ENCODE measurements at places on chromosomes 6 and 20. TPM values are rescaled to one million over a fixed set of nuclear protein-coding genes. Genes with fewer than 3 reads are reported as not detected.

BPIFA1 gene
- total RNA-seq = not detected

DNA sequence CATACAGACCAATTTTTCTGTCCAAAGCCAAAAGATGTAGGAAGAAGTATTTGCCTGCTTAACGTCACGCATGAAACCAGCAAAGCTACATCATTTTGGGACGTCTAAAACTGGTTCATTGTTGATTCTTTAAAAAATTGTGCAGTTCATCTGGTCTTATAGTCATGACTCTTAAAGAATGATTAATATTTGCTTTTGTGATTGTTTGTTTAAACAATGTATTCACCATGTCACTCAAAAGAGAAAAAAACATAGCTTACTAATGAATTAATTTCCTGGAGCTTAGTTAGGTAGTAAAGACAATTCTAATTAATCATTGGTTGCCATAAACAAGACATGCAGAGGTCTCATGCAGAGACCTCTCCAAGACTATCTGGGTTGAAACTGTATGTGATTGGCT is 157.3 kb downstream of the RPS12 start:
- no peaks in the 10 kb centered on the region for H3K36me3 ChIP-seq
- DNase-seq = no peak
- H3K4me1 ChIP-seq = no peaks in the 10 kb centered on the region
- H3K4me3 ChIP-seq = no peak overlapping the region

BNIP5 gene
- not detected for total RNA-seq

DNA sequence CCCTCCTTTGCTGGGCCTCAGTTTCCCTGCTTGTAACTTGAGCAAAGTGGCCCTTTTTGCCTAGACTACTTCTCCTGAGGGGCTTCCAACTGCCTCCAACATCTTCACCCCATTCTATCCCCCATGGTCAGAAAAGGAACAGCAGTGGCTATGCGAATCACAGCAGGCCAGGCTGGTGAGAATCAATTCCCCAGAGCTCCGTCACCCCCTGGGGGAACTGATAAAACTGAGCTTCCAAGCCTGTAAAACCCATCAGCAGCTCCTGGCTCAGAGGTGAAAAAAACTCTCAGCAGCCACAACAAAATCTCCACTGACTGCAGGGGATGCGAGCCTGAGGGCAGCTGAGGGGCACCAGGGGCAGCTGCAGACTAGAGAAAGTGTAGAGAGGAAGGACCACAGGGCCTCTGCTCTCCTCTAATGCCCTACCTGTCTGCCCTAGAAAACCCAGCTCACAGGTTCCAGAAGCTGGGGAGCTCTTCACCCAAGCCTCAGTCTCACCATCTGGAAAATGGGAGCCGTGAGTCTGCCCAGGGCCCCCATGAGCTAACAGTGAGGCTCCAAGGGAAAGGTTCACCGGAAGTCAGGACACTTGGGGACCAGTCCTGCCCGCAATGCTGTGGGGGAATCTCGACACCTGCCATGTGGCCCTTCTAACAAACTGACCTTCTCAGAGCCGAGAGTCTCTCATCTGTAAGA is 120.6 kb downstream of the GRM4 start:
- no peak for DNase-seq
- no peaks in the 10 kb centered on the region for H3K36me3 ChIP-seq
- H3K4me3 ChIP-seq = no peak overlapping the region
- H3K27me3 ChIP-seq = peaks cover 50% of the 10 kb centered on the region
- no peaks in the 10 kb centered on the region for H3K4me1 ChIP-seq
- no peak overlapping the region for H3K27ac ChIP-seq

DNA sequence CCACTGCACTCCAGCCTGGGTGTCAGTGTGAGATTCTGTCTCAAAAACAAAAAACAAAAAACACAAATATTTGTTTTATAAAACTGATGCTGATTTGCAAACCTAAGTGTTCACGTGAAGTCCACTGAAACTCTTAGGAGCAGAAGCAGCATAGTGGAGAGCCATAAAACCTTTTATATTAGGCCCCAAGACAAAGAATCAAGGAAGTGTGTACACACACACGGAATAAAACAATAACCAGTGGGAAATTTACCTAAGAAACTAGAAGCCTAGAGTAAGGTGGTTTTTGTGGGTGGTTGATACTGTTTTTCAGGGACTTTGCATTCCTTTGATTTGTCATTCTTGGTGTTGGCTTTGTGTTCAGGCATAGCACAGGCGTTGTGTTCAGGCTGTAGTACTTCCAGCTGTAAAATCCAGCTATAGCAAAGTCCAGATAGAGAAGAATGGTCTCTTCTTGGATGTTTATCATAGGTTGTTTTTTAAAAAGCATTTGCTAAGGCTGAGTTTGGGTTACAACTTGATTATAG is 61.3 kb downstream of the ATRN start:
- H3K4me1 ChIP-seq = no peaks in the 10 kb centered on the region
- H3K27me3 ChIP-seq = no peaks in the 10 kb centered on the region
- no peak overlapping the region for H3K27ac ChIP-seq
- no peak for DNase-seq

- no peaks in the 10 kb centered on the region for H3K36me3 ChIP-seq
- DNase-seq = no peak
- no peak overlapping the region for H3K27ac ChIP-seq
Measured at GRCh38 chr20:6606651-6607050, 160.8 kb upstream of the BMP2 start.

OTOR gene
- total RNA-seq = not detected

- H3K36me3 ChIP-seq = no peaks in the 10 kb centered on the region
- H3K27me3 ChIP-seq = no peaks in the 10 kb centered on the region
- no peak overlapping the region for H3K4me3 ChIP-seq
- no peaks in the 10 kb centered on the region for H3K4me1 ChIP-seq
- DNase-seq = no peak
Measured at GRCh38 chr6:143328876-143329275, 121.6 kb downstream of the ADAT2 start.

TREML1 gene
- 4.1 TPM for total RNA-seq

SLC24A3 gene
- 1.5 TPM for total RNA-seq

LAMA2 gene
- 24.1 TPM for total RNA-seq

DNA sequence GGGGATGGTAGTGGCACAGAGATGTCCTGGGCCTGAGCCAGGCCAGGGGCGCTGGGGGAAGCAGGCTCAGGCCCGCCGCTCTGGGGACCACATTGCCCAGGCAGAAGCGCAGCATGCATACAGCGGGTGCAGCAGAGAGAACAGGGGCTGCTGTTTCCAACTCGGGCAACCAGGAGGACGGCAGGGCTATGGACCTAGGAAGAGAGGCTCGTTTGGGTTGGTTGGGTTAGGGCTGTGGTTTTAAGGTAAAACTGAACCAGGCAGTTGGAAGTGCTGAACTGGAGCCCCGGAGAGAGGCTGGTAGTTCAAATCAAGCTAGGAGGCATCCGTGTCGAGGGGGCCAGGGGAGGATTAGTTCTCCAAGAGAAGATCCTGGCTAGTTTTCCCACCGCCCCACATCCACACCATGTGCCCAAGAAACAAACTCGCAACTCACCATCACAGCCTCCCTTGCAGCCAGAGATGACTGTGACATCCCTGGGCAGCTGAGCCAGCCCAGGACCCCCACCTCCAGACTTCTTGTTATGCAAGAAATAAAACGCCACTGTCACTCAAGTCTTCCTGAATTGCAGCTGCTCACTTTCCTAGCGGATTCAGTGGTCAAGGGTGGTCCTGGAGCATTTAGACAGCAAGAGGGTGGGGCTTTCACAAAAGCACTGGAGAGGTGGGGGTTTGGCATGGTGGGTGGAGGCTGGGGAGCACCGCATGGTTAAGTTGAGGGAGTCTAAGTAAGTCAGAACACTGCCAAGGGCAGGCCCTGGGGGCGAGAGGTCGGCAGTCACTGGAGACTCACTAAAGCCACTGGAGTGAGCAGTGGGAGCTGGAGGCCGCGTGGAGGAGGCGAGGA is 161.2 kb downstream of the GRM4 start:
- no peaks in the 10 kb centered on the region for H3K36me3 ChIP-seq
- H3K4me1 ChIP-seq = peaks cover 6% of the 10 kb centered on the region
- H3K27ac ChIP-seq = no peak overlapping the region
- no peak overlapping the region for H3K4me3 ChIP-seq

- no peaks in the 10 kb centered on the region for H3K36me3 ChIP-seq
- H3K27ac ChIP-seq = no peak overlapping the region
- DNase-seq = no peak
- H3K4me3 ChIP-seq = no peak overlapping the region
- H3K4me1 ChIP-seq = no peaks in the 10 kb centered on the region
- H3K27me3 ChIP-seq = no peaks in the 10 kb centered on the region
Measured at GRCh38 chr6:125251516-125252220, 50.1 kb downstream of the HDDC2 start.

LGSN gene
- 0.13 TPM for total RNA-seq

GRCh38 chr6:67068781-67069180 is 1361.8 kb upstream of the EYS start:
- no peak for DNase-seq
- H3K4me1 ChIP-seq = no peaks in the 10 kb centered on the region
- no peaks in the 10 kb centered on the region for H3K36me3 ChIP-seq

DNA sequence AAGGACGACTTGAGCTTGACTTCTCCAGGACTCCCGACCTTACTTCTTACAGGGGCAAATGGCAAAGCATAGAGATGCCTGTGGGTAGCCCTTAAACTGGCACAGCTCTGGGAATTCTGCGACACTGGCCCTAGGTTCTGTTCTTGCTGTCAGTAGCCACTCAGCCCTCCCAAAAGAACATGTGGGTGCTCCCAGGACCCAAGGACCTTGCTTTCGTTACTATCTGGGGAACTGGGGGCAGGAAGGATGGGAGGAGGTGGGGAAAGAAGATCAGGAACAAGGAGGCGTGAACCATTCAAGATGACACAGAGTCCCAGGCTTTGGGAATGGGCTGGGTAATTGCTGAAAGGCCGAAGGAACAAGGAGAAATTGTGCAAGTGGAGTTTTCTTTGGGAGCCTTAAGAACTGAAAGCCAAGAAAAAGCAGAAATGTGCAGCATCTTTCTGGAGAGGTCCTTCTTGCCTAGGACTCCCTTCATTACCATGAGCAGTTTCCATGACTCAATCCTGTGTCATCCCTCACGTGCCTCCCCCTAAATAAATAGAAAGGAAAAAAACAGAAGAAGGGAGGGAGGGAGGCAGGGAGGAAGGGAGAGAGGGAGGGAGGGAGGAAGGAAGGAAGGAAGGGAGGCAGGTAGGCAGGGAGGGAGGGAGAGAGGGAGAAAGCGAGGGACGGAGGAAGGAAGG is 284.6 kb upstream of the FOXQ1 start:
- no peak overlapping the region for H3K27ac ChIP-seq
- H3K27me3 ChIP-seq = peaks cover 8% of the 10 kb centered on the region
- H3K4me1 ChIP-seq = no peaks in the 10 kb centered on the region
- no peak for DNase-seq
- no peak overlapping the region for H3K4me3 ChIP-seq

- no peak overlapping the region for H3K4me3 ChIP-seq
- DNase-seq = no peak
- H3K27me3 ChIP-seq = no peaks in the 10 kb centered on the region
Measured at GRCh38 chr6:157830354-157831017, 7.4 kb downstream of the SNX9 start.

PTPRT gene
- 1.6 TPM for total RNA-seq

GRCh38 chr20:42588847-42589246 is 600.9 kb downstream of the PTPRT start:
- H3K36me3 ChIP-seq = no peaks in the 10 kb centered on the region
- no peak overlapping the region for H3K27ac ChIP-seq
- no peak for DNase-seq
- H3K4me3 ChIP-seq = no peak overlapping the region
- H3K4me1 ChIP-seq = no peaks in the 10 kb centered on the region

GRCh38 chr6:41488433-41489119 is 57.6 kb upstream of the FOXP4 start:
- no peak overlapping the region for H3K27ac ChIP-seq
- no peak overlapping the region for H3K4me3 ChIP-seq
- H3K27me3 ChIP-seq = no peaks in the 10 kb centered on the region

DNA sequence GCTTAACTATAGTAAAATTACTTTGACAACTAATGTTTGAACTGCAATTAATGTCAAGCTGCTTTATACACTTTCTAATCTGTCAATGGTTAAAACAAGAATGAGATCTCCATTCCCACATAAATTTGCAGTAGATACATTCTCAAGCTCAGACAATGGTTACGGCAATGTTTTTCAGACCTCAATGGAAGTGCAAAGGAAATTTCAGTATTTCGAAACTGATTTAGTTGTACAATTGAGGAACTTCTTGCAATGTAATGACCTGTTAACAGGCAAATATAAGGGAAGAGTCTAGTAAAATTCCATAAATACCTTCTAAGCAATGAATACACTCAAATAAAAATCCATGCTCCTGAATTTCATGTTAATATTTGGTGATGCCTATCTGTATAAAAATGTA is 94.7 kb downstream of the ADTRP start:
- no peaks in the 10 kb centered on the region for H3K36me3 ChIP-seq
- no peak overlapping the region for H3K27ac ChIP-seq
- DNase-seq = no peak
- no peaks in the 10 kb centered on the region for H3K27me3 ChIP-seq

ARHGAP40 gene
- not detected for total RNA-seq
